Naive thymus-derived CD8-positive, alpha-beta T cell (primary cell): ENCODE measurements at places on chromosomes 4 and X.

GRCh38 chrX:117063224-117063623, 600.4 kb upstream of the CT83 start:
- no peak for DNase-seq

DNA sequence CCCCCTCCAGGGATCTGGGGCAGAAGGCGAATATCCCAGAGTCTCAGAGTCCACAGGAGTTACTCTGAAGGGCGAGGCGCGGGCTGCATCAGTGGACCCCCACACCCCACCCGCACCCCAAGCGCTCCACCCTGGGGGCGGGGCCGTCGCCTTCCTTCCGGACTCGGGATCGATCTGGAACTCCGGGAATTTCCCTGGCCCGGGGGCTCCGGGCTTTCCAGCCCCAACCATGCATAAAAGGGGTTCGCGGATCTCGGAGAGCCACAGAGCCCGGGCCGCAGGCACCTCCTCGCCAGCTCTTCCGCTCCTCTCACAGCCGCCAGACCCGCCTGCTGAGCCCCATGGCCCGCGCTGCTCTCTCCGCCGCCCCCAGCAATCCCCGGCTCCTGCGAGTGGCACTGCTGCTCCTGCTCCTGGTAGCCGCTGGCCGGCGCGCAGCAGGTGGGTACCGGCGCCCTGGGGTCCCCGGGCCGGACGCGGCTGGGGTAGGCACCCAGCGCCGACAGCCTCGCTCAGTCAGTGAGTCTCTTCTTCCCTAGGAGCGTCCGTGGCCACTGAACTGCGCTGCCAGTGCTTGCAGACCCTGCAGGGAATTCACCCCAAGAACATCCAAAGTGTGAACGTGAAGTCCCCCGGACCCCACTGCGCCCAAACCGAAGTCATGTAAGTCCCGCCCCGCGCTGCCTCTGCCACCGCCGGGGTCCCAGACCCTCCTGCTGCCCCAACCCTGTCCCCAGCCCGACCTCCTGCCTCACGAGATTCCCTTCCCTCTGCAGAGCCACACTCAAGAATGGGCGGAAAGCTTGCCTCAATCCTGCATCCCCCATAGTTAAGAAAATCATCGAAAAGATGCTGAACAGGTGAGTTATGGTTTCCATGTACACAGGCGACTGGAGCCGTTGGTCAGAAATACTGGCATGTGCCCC, at the start of gene CXCL1:
CXCL1 (plus strand) TSS at position 264 of the 926 bp plus-strand sequence; CDS start at position 342, 78 bp downstream.
- DNase-seq: no peak

DNA sequence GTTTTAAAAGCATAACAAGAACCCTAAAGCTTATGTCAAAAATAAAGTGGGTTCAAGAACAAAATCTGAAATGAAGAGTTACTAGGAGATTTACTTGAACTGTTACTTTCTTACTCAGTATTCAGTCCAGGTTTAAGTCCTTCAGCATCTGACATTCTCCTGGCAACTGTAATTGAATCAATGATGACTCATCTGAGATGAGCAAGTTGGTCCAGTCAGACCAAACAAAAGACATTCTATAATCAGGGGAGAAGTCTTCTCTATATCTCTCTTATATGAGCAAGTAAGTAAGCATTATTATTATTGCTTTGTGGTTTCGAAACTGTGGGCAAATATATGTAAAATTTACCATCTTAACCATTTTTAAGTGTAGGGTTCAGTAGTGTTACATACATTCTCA, 34.6 kb downstream of the MAP9 start:
- DNase-seq: no peak

- no peak for DNase-seq
Measured at GRCh38 chr4:135122457-135122856, 920.9 kb upstream of the PABPC4L start.

DNA sequence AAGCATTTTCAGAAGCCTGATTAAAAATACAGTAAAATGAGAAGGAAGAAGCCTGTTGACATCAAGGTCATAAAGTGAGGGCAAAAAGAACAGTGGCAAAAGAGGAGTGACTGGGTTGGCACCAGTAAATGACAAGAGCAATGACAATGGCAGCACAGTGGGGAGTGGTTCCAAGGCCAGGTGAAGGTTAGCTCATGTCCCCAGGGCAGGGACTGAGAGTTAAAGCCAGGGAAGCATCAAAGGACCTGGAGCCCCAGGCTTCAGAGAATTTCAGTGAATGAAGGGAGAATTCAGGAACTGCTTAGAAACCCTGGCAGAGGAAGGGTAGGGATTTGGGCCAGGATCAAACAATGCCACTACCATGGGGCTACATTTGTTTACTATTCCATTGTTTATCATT, 8.8 kb upstream of the PIGA start:
- DNase-seq: no peak

GRCh38 chr4:116590648-116591047, 494.7 kb downstream of the TRAM1L1 start:
- no peak for DNase-seq

DNA sequence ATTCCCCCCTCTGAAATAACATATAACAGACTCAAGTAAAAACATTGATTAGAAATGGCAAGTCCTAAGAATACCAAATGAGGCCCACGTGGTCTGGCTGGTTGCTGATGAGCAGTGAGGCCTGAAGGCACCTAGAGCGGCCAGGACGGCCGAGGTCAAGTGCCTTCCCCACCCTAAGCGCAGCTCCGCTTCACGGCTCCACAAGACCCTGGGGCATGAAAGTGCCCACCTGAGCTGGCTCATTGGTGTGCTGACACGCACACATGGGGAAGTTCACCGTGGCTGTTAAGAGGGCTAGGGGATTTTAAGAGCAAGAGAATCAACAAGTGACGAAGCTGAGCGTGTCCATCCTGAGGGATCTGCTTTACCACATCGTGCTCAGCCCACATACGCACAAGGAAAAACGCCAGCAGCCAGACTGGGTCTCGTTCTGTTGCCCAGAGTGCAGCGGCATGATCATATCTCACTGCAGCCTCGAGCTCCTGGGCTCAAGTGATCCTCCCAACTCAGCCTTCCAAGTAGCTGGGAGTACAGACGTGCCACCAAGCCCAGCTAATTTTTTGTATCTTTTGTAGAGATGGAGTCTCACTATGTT, 22.4 kb downstream of the DCTD start:
- DNase-seq: no peak

DNA sequence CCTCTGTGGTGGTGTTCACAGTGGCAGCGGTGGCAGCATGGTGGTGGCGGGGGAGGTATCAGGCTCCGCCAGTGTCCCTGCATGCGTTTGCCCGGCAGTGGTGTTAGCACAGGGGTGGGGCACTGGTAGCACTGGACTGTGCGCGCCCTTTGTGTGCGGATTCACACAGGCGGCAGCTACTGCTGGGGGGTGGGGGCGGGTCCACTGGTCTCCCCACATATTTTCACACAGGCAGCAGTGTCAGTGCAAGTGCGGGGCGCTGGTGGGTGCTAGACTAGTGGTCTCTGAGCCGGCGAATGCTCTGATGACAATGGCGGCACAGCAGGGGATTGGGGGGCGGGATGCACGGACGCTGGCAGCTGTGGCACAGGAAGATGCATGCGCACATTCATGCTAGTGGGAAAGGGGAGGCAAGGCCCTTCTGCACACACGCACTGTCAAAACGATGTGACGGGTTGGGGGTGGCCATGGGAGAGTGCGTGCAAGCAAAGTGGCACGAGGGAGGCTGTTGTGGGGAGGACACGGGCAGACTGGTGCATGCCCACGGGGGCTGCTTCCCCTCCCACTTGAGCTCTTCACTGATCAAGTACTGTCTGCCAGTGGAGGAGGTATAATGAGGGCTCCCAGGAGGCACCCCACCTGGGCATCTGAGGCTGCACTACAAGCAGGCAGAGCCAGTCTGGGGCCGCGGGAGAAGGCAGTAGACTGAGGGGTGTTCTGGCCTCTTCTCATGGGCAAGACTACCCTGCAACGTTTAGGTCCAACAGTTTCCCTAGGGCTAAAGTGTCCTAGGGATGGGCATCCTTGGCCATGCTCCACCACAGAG, 53.0 kb downstream of the POF1B start:
- DNase-seq: no peak

DNA sequence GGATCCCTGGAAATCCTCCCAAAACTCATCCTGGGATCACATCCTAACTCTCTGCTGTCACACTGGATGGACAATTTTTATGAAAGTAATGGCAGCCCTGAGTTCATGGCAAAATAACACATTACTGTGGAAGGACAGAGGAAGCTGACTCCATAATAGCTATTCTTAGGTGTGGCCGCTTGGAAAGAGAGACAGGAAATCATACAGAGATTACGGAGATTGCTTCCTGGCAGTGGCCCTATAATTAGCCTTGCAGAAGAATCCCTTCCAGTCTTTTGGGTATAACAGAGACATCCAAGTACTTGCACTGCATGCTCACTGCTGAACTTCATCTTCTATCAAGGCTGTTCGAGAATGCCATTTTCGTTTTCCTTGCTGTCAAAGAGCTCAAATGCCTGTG, 133.1 kb upstream of the VCX start:
- DNase-seq: no peak

GRCh38 chrX:153469811-153470410, 465 bp downstream of the HAUS7 start:
- DNase-seq: peak; percentile 74

- DNase-seq: no peak
Measured at GRCh38 chrX:110425222-110426154, 66.8 kb downstream of the RTL9 start.

DNA sequence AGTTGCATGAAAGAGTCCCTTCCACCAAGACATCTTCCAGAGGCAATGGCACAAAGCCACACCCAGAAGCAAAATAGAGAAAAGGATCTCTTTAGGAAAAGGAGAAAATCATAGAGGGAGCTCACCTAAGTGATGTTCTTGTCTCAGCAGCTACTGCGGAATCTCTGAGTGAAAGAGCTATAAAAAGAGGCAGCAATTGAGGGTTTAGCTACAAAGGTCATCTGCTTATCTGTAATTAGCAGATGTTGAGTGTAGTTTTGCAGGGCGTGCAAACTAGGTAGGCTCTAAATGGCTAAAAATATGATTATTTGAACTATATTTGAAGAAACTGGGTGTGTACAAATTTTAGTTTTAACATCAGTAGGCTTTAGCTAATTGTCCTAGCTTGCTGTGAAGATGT, 276.0 kb downstream of the HS3ST1 start:
- no peak for DNase-seq

GRCh38 chr4:142473960-142474338, 372.2 kb downstream of the INPP4B start:
- no peak for DNase-seq

GRCh38 chrX:56226980-56227379, 5.2 kb upstream of the KLF8 start:
- DNase-seq: no peak

GRCh38 chrX:49276207-49276606, 6.6 kb downstream of the PPP1R3F start:
- DNase-seq: no peak

- no peak for DNase-seq
Measured at GRCh38 chr4:140188975-140189374, 35.0 kb upstream of the MAML3 start.

DNA sequence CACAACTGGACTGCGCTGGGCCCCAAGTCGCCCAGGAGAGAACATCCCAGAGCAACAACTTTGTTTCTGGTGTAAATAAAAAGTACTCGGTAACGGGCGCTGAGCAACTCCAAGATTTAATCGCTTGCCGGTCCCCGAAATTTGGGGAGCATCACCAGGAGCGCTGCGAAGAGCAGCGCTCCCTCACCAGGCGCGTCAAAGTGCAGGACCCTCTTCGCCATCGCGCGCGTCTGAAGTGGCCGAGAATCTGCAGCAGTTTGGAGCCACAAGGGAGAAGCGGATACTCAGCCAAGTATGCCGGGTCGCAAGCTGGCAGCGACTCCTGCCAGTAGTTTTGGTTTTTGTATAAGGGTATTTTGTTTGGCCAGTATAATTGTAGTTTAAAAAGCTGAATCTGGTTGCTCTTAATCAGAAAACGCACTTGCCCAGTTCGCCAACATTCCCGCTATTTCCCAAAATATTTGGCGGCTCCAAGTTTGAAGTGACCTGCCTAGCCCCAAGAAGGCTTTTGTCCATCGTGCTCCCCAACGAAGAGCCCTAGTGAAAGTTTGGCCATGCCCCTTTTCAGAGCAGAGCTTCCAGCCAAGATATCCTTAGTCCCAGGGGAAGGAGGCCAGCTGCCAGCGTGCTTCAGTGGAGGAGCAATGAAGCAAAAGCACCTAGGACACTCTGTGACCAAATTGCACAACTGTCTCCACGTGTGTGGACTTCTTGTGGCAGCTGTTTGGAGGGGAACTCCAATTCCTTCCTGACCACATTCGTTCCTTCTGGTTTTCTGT, 557 bp upstream of the KDR start:
- no peak for DNase-seq

- no peak for DNase-seq
Measured at GRCh38 chr4:168560184-168561180, 63.6 kb downstream of the PALLD start.

DNA sequence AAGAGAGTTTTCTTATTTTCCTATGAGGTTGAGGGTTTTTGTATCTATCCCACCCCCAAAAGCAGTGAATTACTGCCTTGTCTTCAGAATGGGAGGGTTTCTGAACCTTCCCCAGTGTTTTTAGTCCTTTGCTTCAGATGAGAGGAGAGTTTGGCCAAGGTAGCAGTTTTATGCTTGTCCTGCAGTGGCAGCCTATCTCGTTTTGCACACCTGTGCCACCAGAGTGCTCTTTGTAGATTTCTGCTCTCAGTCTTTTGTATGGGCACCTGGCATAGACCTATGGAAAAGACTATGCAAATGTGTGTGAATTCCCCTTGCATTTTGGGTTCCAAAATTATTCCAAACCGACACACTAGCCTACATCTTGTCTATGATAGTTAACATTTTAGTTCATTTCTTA, 5.8 kb downstream of the TBC1D19 start:
- DNase-seq: no peak

DNA sequence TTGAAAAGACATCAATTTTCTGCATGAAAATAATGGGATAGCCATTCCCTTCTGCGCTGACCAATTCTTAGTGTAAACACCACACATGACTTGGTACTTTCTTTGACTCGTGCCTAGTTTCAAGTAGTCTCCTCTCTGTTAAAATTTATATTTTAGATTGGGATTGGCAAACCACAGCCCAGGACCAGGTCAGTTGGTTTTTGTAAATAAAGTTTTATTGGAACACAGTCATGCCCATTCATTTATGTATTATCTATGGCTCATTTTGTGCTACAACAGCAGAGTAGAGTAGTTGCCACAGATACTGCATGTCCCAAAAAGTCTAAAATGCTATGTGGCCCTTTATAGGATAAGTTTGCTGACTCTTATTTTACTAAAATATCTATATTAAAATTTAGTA, 46.7 kb downstream of the BMX start:
- no peak for DNase-seq

DNA sequence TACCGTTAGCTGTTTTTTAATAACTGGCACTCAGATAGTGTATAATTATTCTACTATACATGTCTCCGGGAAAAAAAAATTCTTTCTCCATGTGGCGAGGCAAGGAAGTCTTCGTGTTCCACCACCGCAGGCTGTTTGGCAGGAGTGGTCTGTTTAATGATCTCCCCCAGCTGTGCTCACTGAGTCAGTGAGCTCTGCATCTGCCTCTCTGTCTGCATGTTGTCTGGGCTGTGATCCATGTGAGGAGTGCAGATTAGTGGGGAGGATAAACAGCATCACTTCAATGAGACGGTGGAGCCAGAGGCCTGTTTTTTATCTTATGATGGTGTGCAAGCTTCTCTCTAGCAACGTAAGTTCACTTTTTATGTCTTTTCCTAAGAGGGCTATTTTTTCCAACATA, 69.8 kb downstream of the RPS3A start:
- DNase-seq: no peak

- DNase-seq: no peak
Measured at GRCh38 chrX:55919367-55920221, 202.0 kb downstream of the RRAGB start.

- no peak for DNase-seq
Measured at GRCh38 chrX:10011261-10011931, 44.2 kb downstream of the CLDN34 start.

- DNase-seq: no peak
Measured at GRCh38 chrX:96692890-96693289, 8.2 kb downstream of the DIAPH2 start.
